ENCODE measurements at places on chromosomes 16 and 17.

- peak; percentile 87 for DNase-seq
Observed at GRCh38 chr17:79789943-79790804, 6.7 kb downstream of the CBX8 start.

GRCh38 chr16:1132431-1132830, 20.5 kb upstream of the CACNA1H start:
- no peak for DNase-seq

DNA sequence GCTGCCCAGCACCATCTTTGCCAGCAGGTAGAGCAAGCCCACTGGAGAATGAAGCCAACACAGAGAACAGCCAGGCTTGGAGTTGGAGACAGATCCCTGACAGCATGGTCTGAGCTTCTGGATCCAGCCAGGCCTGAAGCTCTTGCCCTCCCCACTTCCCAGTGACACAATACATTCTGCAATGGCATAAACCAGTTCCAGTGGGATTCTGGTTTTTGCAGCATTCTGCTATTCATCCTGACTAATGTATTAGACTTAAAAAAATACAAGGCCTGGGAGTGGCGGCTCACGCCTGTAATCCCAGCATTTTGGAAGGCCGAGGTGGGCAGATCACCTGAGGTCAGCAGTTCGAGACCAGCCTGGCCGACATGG, 40.6 kb upstream of the LITAF start:
- DNase-seq = no peak

- no peak for DNase-seq
Observed at GRCh38 chr17:45363498-45363897, 46.7 kb upstream of the MAP3K14 start.

DNA sequence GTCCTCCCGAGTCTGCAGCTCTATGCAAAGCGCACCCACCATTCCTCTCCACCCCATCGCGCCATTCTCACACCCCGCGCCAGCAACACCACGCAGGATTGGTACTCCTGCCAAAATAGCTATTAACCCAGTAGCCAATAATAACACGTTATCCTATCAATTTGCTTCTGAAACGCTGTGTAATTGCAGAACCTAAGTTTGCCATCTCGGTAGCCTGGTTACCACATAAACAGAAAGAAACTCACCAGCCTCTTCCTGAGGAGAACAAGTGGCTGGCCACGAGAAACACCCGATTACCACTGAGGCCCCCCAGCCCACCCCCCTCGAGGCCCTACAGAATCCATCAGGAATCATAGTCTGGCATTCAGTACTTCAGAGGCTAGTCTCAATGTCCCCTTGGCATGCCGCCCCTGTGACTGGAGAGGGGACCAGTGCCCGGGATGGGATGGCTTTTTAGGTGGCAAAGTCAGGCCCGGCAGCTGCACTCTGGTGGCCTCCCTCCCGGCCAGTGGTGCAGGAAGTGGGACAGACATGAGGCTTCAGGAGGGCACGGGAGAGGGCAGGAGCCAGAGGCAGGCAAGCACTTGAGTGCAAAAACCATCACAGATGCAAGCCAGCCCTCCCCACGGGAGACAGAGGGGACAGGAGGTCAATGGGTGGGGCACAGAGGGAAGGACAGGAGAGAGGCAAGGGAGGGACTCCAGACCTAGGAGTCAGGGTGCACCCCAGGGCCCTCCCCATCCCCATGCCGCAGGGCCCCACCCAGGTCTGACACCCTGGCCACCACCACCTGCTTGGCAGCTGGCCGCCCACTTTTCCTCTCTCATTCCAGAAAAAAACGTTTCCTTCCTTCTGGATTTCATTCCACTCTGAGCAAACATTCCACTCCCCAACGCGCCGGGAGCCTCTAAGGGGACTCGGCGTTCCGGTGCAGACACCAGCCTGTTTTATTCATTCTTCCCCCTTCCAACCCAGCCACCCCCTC, 192.5 kb downstream of the ZNF423 start:
- no peak for DNase-seq

GRCh38 chr16:72911971-72912370, 136.0 kb downstream of the ZFHX3 start:
- no peak for DNase-seq

DNA sequence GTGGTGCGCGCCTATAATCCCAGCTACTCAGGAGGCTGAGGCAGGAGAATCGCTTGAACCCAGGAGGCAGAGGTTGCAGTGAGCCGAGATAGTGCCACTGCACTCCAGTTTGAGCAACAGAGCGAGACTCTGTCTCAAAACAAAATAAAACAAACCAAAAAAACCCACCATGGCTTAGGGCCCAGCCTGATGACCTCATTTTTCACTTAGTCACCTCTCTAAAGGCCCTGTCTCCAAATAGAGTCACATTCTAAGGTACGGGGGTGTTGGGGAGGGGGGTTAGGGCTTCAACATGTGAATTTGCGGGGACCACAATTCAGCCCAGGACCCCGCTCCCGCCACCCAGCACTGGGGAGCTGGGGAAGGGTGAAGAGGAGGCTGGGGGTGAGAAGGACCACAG, 1.4 kb upstream of the STH start:
- peak; percentile 41 for DNase-seq

GRCh38 chr17:57341611-57342540, 85.6 kb downstream of the MSI2 start:
- no peak for DNase-seq

GRCh38 chr16:2925951-2926649, 14.4 kb downstream of the FLYWCH1 start:
- DNase-seq = no peak

GRCh38 chr16:53876811-53877210, 172.9 kb downstream of the FTO start:
- DNase-seq = no peak

DNA sequence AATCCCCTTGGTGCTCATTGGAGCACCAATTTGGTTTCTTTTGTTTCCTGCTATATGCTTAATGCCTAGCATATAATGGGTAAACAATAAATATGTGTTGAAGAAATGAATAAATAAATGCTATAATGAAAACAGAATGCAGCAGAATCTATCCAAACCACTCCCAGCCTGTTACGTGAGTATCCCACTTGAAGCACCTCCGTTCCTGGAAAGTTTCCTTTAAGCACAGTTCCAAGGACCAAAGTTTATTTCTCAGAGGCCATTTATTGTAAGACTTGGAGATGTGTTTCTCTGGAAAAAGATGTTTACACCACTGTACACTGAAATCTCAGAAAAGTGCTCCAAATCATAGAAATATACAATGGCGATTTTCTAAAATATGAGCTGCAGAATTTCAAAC, 187.0 kb downstream of the SOX9 start:
- no peak for DNase-seq

GRCh38 chr16:56911771-56912571, 20.0 kb upstream of the HERPUD1 start:
- peak; percentile 29 for DNase-seq

- DNase-seq = no peak
Observed at GRCh38 chr17:55005520-55005919, 37.0 kb downstream of the STXBP4 start.

DNA sequence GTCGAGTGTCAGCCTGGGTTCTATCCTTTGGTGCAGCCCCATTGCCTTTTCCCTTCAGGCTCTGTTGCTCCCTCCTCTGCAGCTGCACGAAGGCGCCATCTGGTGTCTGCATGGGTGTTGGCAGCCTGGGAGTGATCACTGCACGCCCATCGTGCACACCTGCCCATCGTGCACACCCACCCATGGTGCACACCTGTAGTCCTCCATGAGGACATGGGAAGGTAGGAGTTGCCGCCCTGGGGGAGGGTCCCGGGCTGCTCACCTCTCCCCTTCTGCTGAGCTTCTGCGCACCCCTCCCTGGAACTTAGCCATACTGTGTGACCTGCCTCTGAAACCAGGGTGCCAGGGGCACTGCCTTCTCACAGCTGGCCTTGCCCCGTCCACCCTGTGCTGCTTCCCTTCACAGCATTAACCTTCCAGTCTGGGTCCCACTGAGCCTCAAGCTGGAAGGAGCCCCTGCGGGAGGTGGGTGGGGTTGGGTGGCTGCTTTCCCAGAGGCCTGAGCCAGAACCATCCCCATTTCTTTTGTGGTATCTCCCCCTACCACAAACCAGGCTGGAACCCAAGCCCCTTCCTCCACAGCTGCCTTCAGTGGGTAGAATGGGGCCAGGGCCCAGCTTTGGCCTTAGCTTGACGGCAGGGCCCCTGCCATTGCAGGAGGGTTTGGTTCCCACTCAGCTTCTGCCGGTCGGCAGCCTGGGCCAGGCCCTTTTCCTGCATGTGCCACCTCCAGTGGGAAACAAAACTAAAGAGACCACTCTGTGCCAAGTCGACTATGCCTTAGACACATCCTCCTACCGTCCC, 2.9 kb downstream of the CTRL start:
- peak; percentile 80 for DNase-seq

DNA sequence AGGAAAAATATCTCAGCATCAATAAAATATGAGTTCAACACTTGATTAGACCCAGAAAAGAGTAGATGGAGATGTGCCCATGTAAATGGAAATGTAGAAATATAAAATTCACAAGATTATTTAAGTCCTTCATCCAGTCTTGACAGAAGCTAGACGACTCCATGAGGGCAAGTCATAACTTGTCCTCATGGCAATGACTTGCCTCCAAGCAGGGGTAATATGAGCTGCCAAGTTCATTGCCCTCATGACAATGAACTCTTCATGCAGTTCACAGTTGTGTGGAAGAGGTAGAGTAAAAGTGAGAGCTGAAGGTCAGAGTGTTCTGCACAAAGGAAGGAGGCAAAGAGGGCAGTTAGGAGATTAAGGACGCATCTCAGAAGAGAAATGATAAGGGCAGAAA, 22.3 kb downstream of the CDH11 start:
- no peak for DNase-seq
